ENCODE measurements at places on chromosomes 3 and 15. TPM values are rescaled to one million over a fixed set of nuclear protein-coding genes. Genes with fewer than 3 reads are reported as not detected.

The PLA2G4E gene
- 0.26 TPM for total RNA-seq

The C15orf62 gene
- total RNA-seq, result 0.34 TPM

The ADIPOQ gene
- total RNA-seq, result 0.37 TPM

The SAMMSON gene
- not detected for total RNA-seq

The GPR149 gene
- not detected for total RNA-seq

The CD276 gene
- 47.2 TPM for total RNA-seq

The RUBCN gene
- 18.9 TPM for total RNA-seq

The ROBO2 gene
- total RNA-seq, result 0.29 TPM

The CADM2 gene
- 17.7 TPM for total RNA-seq

The TRIM42 gene
- total RNA-seq, result not detected
